ENCODE measurements at places on chromosomes 6 and 20.

- DNase-seq = no peak
Measured at GRCh38 chr6:23910420-23910819, 215.6 kb upstream of the NRSN1 start.

DNA sequence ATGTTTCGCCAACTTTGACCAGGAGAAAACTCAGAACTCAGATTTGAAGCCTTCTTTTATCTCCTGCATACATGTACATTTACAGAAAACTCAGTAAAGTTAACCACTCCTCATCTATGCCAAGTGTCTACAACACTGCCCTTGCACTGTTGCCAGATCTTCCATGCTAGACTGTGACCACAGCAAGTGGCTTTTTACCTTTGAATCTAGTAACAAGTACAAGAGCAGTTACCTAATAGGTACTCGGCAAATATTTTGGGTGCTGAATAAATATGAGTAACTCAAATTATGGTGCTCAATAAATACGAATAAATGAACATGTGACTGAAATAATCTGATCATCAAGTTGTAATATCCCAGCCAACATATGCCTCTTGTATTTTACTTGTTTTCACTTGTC lies 184.9 kb downstream of the EYA4 start:
- DNase-seq = no peak

DNA sequence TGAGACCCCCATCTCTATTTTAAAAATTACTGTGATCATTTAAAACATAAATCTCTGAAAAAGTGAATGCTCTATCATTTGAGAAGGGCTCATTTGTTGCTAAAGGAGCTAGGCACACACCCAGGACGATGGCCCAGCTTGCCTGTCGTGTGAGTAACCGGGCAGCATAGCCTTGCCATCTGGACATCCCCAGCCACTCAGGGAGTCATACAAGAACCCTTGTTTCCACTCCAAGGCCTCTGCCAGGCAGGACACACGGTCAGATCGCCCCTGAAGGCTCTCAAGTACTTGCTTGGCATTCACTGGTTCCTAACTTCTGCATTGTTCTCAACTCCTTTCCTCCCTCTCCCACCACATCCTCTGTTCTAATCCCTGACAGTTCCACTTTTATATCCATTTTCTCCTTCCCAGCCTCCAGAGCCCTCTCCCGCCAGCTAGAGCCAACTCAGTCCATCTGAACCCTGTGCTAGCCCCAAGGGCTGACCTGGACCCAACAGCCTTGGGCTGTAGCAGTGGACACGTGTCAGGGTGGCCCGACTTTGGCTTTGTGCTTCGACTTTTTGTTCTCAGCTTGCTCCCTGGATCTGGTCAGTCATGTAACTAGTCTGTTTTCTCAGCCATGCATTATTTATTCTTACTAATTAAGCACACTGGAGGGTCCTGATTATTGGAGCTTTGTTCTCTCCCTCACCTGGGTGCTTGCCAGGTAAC lies 15.7 kb upstream of the EZR start:
- DNase-seq = no peak

DNA sequence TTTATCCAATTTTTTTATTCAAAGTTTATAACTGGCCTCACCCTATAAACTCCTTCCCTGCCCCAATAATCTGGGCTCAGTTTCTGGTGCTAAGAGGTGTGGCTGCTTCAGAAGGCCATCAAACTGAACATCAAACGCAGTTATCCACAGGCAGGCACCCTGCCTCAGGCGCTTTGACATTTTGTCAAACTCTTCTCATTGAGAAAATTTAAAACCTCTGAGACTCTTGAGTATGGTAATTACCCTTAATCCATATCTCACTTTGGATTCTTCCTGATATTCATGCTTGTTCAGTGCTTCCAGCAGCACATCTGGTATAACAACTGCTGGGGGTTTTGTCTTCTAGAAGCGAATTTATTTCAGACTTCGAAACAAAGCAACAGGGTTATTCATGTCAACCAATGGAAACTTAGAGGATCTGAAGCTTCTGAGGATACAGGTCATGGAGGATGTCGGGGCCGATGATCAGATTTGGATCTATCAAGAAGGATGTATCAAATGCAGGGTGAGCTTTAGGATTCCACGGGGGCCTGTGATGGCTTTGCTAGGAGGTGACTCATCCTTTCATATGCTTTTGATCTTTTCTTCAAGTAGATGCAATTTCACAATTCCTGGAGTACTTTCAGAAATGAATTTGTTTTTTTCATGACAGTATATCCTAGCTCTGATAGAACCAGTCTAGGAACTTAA lies 68.2 kb downstream of the RTN4IP1 start:
- DNase-seq = peak; percentile 71

GRCh38 chr6:72626126-72626525 lies 4.3 kb downstream of the KCNQ5 start:
- DNase-seq = no peak

All from PC-9 (cell line).